Daoy (cell line): ENCODE measurements at places on chromosomes 3 and 15. TPM values are rescaled to one million over a fixed set of nuclear protein-coding genes. Genes with fewer than 3 reads are reported as not detected.

DNA sequence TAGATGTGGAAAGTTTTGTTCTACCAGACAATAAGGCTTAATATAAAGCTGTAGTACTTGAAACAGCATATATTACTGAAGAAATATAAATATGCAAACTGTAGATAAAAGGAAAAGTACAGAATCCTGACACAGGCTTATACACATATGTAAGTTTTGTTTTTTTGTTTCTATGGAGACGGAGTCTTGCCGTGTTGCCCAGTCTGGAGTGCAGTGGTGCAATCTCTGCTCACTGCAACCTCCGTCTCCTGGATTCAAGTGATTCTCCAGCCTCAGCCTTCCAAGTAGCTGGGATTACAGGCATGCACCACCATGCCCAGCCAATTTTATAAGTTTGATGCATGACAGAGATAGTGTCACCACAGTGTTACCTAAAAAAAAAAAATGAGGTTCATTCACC lies 29.1 kb upstream of the ZNF445 start:
- DNase-seq: no peak

- no peak for DNase-seq
Observed at GRCh38 chr3:129046732-129047552, 13.6 kb upstream of the GP9 start.

DNA sequence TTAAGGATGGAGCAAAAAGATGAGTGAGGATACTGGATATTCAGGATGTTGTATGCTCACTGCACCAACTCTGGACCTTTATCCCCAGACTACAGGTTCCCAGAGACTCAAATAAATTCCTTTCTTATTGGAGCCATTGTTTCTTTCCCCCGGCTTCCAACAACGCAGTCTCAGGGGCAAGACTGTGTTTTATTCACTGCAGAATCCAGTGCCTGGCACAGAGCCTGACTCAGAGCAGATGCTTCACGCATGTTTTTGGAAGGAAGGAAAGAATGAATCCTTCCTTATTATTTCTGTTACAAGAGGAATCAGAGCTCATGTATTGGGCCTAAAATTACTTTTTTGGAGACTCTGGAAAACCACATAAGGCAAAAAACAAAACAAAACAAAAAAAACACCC lies 96.0 kb upstream of the VGLL4 start:
- no peak for DNase-seq

DNA sequence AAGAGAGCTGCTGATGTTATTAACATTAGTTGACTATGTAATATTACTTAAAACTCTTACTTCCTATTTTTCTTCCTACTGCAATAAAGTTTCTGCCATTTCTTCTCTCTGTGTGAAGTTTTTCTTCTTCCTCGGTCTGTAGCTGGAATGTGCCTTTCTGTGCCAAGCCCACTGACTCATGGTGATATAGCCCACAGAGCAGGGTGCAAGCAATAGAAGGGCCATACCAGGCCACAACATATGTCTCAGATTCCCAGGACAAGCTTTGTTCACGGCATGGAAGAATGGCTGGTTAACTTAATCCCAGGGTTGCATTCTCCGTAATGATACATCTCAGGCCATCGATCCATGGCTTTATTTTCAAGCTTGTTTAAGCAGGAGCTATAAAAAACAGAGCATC lies 815.3 kb downstream of the TUSC7 start:
- peak; percentile 84 for DNase-seq

DNA sequence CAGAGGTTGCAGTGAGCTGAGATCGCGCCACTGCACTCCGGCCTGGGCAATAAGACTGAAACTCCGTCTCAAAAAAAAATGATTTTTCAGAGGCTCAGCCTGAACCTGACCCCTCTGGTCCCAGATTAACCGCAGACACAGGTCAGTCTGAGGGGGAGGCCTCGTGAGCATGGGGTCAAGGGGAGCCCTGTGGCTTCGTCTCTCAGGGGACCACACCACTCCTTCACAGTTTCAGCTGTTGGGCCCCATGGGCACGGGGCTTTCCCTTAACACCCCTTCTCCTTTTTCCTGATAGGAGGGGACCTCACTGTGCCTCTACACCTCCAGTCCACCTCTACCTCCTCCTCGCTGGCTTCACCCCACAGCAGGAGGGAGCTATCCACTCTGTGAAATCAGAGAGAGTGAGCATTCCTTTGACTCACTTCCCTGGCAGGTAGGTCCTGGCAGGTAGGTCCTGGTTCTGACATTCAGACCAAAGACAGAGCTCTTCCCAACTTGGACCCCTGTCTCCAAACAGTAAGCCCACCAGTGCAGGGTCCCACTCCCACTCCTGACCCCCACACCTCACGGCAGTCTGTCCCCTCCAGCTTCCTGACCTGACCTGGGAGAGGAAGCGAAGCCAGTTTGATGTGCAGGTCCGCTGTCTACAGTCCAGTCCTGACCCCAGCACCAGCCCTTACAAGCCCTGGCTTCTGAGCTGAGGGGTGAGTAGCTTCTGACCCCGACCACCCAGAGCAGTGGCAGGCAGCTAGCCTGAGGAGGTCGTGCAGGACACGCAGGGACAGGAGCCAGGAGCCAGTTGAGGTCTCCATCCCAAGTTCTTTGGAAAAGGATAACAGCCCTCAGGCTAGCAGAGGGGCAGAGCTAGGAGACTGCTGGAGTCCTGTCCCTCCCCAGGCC lies 9.0 kb downstream of the RRP9 start:
- DNase-seq: no peak

ITPKA gene
- 5.0 and 7.7 TPM in 2 replicates for total RNA-seq

UBA7 gene
- 5.1 and 6.8 TPM in 2 replicates for total RNA-seq

STAC gene
- total RNA-seq: 3.5 and 8.0 TPM in 2 replicates
